ENCODE measurements at places on chromosomes 4 and X. TPM values are rescaled to one million over a fixed set of nuclear protein-coding genes. Genes with fewer than 3 reads are reported as not detected.

DNA sequence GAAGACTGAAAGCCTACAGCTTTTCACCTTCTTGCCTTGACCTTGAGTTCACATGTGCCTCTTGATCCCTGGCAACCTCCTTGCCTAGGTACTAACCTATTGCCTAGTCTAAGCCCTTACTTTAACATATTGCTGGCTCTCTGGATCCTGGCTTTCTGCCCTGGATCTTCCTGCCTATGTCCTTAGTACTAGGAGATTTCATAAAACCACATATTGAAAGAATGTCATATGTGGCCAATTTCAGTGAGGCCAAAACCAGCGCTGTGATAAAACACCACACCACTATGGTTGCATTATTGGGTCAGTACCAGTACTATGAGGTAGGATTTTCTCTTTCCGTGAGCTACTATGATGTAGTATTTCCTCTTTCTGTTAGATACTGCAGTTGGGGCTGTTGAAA lies 80.4 kb downstream of the CT47B1 start:
- DNase-seq = no peak

DNA sequence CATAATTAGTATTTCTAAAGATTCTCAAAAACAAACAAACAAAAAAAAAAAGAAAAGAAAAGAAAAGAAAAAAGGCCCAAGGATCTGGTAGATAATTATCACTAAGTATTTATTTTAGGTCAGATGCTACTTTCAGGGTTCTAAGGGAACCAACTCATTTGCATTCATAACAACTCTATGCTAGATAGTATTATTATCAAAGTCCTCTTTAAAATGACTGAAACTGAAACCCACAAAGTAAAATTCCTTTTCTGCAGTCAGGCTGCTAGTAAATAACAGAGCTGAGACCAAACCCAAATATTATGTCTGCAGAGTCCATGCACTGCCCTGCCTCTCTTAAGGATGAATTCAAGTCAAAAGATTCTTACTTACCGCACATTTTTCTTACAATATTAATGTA lies 38.3 kb upstream of the MAPK10 start:
- no peak for DNase-seq

- no peak for DNase-seq
Observed at GRCh38 chr4:102601586-102602227, 100.5 kb downstream of the NFKB1 start.

FAM149A gene
- 10.8 TPM for total RNA-seq

- DNase-seq = no peak
Observed at GRCh38 chr4:10682397-10682796, 2.2 kb downstream of the CLNK start.

VBP1 gene
- total RNA-seq = 20.1 TPM

DMP1 gene
- total RNA-seq = not detected

DNA sequence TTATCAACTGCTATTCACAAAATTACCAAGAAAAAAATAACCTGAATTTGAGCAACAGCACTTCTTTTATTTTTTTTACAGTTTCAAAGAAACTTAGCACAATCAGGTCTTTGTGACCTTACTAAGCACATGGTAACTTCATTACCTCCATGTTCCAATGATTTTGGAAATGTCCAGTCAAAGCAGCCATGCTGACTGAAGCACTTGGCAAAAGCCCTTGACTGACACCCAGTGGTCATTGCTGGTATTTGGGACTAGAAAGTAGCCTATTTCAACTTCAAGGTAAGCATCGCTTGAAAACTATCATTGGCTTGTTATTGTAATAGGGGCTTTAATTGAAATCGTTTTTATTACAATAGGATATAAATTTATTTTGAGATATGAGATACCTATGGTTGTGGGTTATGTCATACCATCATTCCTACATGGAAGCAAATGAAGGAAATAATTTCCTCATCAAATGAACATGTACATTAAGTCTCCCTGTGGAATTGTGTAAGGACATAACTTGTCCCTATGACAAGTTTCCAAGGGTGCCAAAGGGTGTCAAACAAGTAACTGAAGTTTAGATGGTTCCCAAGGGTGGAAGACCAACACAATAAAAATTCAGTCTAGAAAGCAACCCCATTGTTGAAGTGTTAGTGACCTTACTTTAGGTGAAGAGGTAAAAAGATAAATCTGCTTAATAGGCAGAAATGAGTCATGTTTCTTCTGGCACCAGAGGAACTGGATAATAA lies 15.2 kb upstream of the ANXA10 start:
- DNase-seq = peak; percentile 32

DNA sequence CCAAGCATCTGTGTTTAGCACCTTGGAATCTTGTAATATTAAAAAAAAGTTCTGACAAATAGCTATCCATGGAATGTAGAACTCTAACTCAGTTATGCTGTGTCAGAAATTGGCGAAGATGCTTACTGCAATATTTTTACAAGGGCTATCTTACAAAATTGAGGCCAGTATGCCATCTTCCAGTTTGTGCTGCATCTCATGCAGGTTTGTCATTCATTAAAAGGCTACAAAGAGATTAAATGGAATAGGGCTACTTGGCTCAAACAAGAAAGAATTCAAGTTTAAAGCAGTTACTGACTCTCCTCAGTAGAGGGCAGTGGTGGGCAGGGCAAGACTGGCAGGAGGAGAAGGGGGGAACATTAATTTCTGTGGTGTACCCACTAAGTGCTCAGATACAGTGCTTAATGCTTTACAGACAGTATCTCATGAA lies 66.5 kb downstream of the SHROOM4 start:
- DNase-seq = no peak

- no peak for DNase-seq
Observed at GRCh38 chr4:6301732-6302442, 32.2 kb downstream of the WFS1 start.

GRCh38 chr4:138775890-138776289 lies 239.7 kb upstream of the NOCT start:
- no peak for DNase-seq

SLITRK4 gene
- total RNA-seq = 0.32 TPM

GRCh38 chr4:85370400-85371032 lies 104.4 kb upstream of the ARHGAP24 start:
- peak; percentile 24 for DNase-seq

- no peak for DNase-seq
Observed at GRCh38 chr4:89914609-89915550, 20.2 kb downstream of the MMRN1 start.

- DNase-seq = no peak
Observed at GRCh38 chr4:86334020-86334750, 25.7 kb downstream of the MAPK10 start.

DNA sequence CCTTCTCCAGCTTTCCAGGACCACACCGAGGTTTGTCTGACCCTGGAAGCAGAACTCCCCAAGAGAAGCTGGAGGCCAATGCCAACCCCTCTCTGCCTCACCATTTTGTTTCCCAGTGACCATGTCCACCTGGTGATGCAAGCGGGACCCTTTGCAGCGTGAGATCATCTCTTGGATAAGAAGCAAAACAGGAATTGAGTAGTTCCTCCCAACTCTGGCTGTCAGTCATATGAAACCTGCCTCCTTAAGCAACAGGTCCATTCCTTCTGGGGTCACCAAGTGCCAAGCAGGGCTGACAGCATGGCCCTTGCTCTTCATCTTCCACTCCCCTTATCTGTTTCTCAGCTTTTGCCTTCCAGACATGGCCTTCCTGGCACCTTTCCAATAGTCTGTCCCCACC lies 41.3 kb upstream of the MTM1 start:
- DNase-seq = no peak

DNA sequence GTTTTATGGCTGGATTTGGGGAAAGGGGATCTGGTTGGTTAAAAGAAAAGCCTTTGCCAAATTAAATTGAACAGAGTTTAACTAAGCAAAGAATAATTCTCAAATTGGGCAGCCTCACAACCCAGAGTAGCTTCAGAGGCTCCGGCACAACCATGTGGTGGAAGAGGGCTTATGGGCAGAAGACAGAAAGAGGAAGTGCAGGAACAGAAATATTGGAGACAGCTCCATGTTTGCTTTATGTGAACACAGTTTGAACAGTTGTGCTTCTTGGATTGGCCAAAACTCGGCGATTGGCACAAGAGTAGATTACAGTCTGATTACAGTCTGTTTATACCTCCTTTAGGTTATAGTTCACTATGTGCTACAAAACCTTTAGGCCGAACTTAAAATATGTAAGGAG lies 562.7 kb downstream of the TRIML1 start:
- no peak for DNase-seq

C4orf50 gene
- total RNA-seq = 4.9 TPM

GRCh38 chrX:69229436-69229835 lies 64.2 kb upstream of the PJA1 start:
- no peak for DNase-seq

SLC26A1 gene
- total RNA-seq = 1.7 TPM

DNA sequence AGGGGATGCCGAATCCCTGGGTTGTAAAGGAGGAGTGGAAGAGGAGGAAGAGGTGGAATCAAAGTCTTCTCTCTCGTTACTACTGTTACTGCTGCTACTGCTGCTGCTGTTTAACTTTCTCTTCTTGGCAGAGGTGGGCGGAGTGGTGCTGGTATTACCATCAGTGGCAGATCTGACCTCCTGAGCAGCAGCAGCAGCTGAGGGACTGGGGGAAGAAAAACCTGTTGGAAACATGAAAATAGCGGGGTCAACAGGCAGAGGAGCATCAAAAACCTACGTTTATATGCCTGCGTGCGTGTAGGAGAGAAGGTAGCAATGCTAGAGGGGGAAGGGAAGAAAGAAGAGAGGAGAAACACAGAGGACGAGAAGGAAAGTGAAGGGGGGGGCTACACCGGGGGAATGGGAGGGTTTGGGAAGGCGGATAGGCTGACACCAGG lies 339 bp downstream of the CUL4B start:
- DNase-seq = peak; percentile 43

- no peak for DNase-seq
Observed at GRCh38 chr4:39539089-39539611, 11.9 kb upstream of the UGDH start.

- DNase-seq = no peak
Observed at GRCh38 chr4:72467633-72468032, 101.4 kb downstream of the ADAMTS3 start.

DNA sequence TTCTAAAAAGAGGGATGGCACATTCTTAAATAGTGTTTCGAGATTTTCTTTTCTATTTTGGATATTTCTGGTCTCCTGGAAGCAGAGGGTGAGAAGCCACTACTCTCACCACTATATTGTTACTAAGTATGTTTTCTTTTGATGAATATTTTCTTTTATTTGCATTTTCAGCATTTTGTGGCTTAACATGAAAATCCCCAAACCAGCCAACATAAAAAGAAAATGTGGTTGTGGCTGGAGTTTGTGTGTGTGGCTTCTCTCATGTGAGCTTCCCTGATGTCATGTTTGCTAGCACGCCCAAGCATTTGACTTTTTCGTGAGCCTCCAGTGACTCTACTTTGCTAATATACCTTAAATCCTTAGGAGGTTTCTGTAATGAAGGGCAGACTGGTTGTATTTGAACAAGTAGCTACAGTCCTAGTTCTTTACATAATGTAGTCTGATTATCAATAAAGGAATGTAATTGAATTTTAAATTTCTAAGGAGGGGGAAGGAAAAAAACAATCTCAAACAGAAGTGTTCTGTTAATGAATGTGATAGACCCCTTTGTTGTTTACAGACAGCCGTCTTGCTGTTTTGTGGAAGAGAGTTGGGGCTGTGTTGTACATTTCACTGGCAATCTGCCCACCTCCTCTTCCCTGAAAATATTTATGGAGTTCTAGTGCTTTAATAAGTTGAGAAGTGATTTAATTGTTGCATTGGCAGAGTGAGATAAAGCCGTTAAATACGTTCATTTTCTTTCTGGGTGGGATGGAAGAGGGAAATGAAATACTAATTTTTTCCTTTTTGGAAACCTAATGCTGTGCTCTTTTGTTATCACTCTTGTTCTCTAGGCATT lies 114.6 kb downstream of the ARHGAP10 start:
- no peak for DNase-seq

- DNase-seq = no peak
Observed at GRCh38 chr4:120081726-120082125, 15.1 kb upstream of the MAD2L1 start.

- peak; percentile 55 for DNase-seq
Observed at GRCh38 chrX:20067709-20068561, 48.8 kb downstream of the MAP7D2 start.

LDOC1 gene
- total RNA-seq = 37.0 TPM

DNA sequence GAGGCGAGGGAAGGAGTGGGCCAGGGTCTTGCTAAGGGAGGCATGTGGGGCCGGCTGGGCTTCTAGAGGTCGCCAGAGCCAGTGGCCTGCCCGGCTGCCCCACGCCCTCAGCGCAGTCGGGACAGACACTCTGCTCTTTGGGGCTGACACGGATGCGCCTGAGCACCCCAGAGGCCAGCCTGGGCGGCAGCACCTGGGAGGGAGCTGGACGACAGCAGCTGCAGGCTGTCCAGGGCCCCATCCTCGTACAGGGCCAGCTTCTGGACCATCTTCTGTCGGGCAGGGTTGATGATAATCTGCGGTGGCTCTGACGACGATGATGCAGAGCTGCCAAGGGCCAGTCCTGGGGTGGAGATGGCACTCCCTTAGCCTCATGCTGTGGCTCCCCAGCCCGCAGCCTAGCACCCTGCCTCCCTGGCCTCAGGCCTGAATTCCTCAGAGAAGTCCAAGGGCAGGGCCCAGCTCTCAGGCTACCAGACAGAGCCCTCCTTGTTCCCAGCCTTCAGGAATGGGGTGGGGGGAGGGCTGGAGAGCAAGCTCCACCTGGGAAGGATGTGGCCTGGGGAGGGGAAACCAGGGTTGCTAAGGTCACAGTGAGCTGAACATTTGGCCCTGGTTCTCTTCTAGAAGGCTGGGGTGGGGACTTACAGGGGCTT lies 7.2 kb downstream of the IRAK1 start:
- DNase-seq = no peak

DNA sequence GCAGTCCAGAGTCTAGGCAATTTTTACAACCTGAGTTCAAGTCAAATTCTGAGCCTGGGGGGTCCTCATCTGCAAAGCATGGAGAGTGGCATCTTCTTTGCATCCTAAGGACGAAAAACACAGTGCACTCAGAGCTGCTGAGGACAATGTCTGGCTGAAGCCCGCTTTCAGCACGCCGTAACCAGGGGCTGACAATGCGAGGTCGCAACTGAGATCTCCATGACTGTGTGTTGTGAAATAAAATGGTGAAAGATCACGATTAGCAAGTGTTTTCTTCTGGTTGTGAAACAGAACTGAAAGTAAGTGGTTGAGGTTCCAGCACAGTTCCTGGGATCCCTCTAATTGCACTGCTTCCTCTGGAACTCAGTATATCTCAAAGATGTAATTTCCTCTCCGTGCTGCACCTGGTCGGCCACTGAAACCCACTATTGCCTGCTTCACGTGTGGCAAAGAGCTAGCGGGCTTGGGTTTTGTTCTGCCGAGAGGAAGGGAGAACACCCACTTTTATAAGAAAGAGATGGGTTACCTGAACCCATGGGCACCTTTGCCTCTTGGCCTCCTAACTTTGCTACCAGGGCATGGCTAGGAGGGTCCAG lies 7.7 kb upstream of the F11 start:
- DNase-seq = no peak

DNA sequence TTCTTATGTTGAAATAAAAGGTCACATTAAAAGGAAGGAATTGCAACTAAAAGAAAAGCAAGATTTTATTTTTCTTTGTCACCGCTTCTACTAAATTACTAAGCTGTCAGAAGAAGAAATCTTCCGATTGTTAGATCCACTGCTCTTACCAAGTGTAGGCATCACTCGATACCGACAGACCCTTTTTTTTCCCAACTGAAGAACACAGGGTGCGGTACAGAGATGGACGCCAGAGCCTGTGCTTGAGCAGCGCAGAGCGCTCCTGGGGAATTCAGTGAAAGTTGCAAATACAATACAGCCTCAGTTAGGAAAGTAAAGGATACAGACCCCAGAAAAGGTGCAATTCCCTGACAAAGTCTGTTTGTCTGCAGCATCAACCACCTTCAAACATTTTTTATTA lies 94.9 kb upstream of the WDR17 start:
- no peak for DNase-seq

GRCh38 chr4:48252313-48252712 lies 17.3 kb downstream of the TEC start:
- DNase-seq = no peak

CT45A3 gene
- total RNA-seq = not detected
